ENCODE measurements at places on chromosomes 13 and 19.

GRCh38 chr13:67283637-67284036 lies 53.5 kb upstream of the PCDH9 start:
- DNase-seq: no peak

GRCh38 chr13:45142440-45143345 lies 22.4 kb downstream of the GTF2F2 start:
- no peak for DNase-seq

- no peak for DNase-seq
These were observed 469.8 kb downstream of the DCT start for GRCh38 chr13:94009701-94010100.

DNA sequence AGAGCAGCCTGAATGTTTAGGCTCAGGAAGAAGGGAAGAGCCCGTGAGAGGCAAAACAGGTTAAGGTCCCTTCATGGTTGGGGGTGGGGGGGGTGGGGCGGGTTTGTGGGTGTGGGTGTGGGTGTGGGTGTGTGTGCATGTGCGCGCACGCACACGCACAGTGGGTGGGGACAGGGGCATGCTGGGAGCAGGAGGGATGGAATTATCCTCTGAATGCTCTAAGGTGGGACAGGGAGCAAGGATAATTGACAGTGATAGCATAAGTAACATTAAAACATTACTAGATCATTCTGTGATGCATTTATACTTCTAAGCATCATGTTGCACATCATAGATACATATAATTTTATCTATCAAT lies 64.7 kb downstream of the CCDC70 start:
- DNase-seq: no peak

- DNase-seq: no peak
These were observed 452 bp downstream of the PIAS4 start for GRCh38 chr19:4007836-4008539.

GRCh38 chr19:53594811-53595509 lies 36.8 kb upstream of the DPRX start:
- DNase-seq: no peak

DNA sequence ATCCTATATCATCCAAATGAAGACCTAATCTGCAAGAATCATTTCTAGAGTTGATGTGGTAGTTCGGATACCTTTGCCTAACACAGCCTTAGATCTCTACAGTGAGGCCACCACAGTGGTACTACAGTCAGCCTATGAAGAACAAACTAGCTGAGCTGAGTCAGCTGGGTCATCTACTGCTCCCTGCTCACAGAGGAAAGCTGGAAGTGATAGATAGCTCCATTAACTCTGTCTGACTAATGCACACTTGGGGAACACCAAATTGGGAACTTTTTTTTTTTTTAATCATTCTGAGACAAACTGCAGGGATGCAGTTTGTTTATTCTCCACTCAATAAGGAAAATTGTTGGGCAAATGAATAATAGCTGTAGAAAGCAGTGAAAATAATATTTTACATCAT lies 1160.6 kb downstream of the PCDH9 start:
- no peak for DNase-seq

DNA sequence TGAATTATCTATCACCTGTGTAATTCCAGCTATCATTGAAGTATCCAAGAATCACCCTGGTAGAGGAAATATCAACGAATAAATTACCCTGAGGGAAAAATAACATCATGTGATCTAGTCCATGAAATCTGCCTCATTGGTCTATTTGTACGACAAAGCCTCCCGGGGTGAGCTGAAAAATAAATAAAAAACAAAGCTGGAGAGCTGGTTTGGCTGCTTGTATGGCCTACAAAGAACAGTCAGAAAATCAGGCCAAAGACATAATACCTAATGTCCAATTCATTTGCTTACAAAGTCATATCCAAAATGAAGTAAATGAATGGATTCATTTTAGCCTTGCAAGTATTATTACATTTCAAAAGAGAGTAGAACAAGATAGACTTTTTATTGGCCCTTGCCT lies 449.9 kb downstream of the KLF12 start:
- DNase-seq: no peak

GRCh38 chr13:53336441-53337160 lies 308.0 kb downstream of the OLFM4 start:
- DNase-seq: no peak

DNA sequence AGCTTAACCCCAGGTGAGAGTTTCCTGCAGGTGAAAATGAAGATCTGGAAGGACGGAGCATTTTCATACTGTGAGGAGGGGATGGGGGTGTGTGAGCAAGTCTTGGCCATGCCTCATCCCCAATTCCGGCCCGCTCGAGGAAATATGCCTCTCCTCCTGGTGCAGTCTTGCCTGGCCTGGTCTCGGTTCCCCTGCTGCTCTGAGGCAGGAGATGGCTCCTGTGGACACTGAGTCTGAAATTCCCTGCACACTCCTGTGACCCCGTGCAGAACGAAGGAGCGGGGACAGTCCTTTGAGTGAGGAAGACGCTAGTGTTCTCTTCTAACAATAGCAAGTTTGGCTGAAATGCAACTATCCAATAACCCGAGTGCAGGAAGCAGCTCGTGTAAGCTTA lies 329 bp upstream of the ZNF439 start:
- DNase-seq: no peak

DNA sequence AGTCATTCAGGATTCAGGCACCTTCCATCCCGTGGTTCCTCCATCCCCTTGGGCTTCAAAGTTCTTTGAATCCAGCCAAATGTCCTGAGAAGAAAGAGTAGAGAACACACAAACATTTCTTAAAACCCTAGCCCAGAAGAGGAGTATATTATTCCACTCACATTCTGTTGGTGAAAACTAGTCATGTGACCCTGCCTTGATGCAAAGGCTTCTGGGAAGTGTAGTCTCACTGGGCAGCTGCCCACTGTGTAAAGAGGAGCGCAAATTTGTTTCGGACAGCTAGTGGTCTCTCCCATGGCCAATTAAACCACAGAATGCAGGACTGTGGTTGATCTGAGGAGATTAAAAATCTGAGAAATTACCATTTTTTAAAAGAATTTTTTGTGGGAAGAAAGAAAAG lies 304.4 kb downstream of the SUCLA2 start:
- no peak for DNase-seq

- DNase-seq: no peak
These were observed 22.1 kb downstream of the EDNRB start for GRCh38 chr13:77896536-77896935.

DNA sequence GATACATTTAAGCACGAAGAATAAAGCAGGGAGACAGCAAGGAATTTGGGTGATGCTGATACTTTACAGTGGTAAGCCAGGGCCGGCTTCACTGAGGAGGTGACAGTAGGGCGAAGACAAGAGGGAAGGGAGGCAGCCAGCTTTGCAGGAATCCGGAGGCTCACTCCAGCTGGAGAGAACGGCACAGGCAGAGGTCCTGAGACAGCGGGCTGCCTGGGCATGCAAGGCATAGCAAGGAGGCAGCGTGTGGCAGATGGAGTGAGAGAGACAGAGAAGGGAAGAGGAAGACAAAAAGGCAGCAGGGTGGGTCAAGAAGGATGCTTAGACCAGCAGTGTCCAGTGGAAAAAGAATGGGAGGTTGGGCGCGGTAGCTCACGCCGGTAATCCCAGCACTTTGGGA lies 83.2 kb upstream of the WASF3 start:
- no peak for DNase-seq

DNA sequence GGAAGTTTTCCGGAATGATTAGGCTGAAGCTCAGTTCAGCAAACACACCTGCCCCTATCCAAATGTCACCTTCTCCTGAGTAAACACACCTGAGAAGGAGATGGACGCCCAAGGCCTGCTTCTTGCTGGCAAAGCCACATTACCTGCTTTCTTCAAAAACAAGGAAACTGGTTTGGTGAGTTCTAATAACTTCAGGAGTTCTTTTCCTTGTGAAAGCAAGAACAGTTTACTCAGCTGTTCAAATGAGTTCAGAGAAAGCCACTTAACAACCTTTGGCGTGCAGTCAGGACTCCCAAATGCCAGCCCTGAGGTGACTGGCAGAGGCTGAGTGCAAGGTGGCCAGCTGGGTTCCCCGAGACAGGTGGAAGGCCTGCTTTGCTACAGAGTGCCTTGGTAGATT lies 160.5 kb downstream of the STK24 start:
- DNase-seq: no peak

- peak; percentile 46 for DNase-seq
These were observed 96.2 kb downstream of the CYSLTR2 start for GRCh38 chr13:48749699-48750473.

GRCh38 chr13:89212186-89212585 lies 1541.0 kb downstream of the SLITRK5 start:
- no peak for DNase-seq

Measured in hippocampal formation (tissue), 2 donors.